ENCODE measurements at places on chromosomes 3 and 15. TPM values are rescaled to one million over a fixed set of nuclear protein-coding genes. Genes with fewer than 3 reads are reported as not detected.

Gene MYLK
- 53.6 TPM for total RNA-seq

- H3K36me3 ChIP-seq = no peaks in the 10 kb centered on the region
- DNase-seq = no peak
- H3K4me3 ChIP-seq = no peak overlapping the region
- no peak overlapping the region for H3K27ac ChIP-seq
Observed at GRCh38 chr3:1197051-1197450, 104.2 kb downstream of the CNTN6 start.

- no peak overlapping the region for H3K27ac ChIP-seq
- no peak overlapping the region for H3K4me3 ChIP-seq
- DNase-seq = no peak
- H3K4me1 ChIP-seq = no peaks in the 10 kb centered on the region
- H3K27me3 ChIP-seq = no peaks in the 10 kb centered on the region
- H3K36me3 ChIP-seq = no peaks in the 10 kb centered on the region
Observed at GRCh38 chr3:189496375-189497138, 134.6 kb upstream of the TP63 start.

DNA sequence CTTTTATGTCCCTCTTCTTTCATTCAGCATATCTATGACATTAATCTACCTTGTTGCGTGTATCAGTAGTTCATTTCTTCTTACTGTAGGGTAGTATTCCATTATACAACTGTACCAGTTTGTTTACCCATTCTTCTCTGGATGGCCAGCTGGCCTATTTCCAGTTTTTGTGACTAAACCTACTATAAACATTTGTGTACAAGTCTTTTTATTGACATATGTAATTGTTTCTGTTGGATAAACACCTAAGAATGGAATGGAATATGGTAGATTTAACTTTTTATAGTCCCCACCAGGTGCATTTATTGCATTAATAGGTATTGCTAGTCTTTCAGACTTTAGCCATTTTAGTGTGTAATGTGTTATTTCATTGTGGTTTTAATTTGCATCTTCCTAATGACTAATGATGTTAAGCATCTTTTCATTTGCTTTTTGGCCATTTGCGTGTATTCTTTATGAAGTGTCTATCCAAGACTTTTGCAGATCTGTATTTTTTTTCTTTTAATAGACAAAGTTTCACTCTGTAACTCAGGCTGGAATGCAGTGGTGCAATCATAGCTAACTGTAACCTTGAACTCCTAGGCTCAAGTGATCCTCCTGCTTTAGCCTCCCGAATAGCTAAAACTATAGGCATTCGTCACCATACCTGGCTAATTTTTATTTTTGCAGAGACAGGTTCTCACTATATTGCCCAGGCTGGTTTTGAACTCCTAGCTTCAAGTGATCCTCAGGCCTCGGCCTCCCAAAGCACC lies 41.9 kb upstream of the XRN1 start:
- DNase-seq = no peak
- peaks cover 14% of the 10 kb centered on the region for H3K36me3 ChIP-seq
- H3K27me3 ChIP-seq = no peaks in the 10 kb centered on the region
- no peak overlapping the region for H3K27ac ChIP-seq
- H3K4me1 ChIP-seq = no peaks in the 10 kb centered on the region
- H3K4me3 ChIP-seq = no peak overlapping the region

DNA sequence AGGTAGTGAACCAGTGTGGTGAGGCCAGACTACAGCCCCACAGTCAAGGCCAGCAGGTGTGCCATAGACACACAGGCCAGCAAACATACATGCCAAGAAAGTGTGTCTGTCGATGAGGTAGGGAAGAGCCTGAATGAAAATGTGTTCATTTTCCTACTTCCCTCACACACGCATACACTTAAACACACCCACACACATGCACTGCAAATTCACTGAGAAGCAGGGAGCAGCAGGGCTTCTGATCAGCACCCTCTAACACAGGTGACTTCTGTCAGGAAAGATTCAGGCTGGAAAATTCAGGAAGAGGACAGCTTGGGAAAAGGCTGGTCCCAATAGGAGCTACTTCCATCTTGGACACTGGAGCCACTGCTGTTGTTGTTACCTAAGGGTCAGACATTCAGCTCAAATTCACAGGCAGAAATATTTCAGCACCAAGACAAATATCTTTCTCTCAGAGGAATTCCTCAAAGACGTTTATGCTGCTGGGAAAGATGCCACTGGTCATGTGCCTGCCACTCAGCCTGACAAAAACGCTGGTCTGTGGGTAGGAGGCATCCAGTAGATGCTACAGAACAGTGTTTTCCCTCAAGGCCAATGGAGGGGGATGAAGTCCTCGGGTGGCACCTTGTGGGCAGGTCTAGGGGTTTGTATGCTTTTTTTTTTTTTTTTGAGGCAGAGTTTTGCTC lies 40.9 kb upstream of the LARS2 start:
- peaks cover 6% of the 10 kb centered on the region for H3K27me3 ChIP-seq
- no peak overlapping the region for H3K4me3 ChIP-seq
- no peaks in the 10 kb centered on the region for H3K36me3 ChIP-seq
- no peaks in the 10 kb centered on the region for H3K4me1 ChIP-seq
- DNase-seq = peak; percentile 18

GRCh38 chr3:163547014-163547685 lies 1531.1 kb downstream of the SI start:
- no peak overlapping the region for H3K4me3 ChIP-seq
- H3K4me1 ChIP-seq = no peaks in the 10 kb centered on the region
- no peak for DNase-seq
- no peak overlapping the region for H3K27ac ChIP-seq
- H3K27me3 ChIP-seq = no peaks in the 10 kb centered on the region
